Endothelial cell (in vitro differentiated cells): ENCODE measurements at places on chromosomes 12 and 14. TPM values are rescaled to one million over a fixed set of nuclear protein-coding genes. Genes with fewer than 3 reads are reported as not detected.

DNA sequence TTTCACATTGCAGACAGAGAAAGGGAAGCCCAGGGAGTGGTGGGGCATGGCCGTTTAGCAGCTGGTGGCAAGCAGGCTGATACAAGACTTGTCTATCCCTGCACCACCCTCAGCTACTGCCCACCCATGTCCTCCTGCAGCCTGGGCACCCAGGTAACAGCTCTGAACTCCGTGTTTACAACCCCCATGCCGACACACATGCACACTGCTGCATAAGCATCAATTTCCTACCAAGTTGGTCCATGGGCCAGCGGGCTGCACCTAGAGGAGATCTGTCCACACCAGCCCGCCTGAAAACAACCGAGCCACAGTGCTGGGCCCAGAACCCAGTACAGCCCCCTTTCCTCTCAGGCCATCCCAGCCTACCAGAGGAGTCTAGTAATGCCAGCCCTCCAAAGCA lies 75.9 kb upstream of the C14orf180 start:
- no peak for DNase-seq

DNA sequence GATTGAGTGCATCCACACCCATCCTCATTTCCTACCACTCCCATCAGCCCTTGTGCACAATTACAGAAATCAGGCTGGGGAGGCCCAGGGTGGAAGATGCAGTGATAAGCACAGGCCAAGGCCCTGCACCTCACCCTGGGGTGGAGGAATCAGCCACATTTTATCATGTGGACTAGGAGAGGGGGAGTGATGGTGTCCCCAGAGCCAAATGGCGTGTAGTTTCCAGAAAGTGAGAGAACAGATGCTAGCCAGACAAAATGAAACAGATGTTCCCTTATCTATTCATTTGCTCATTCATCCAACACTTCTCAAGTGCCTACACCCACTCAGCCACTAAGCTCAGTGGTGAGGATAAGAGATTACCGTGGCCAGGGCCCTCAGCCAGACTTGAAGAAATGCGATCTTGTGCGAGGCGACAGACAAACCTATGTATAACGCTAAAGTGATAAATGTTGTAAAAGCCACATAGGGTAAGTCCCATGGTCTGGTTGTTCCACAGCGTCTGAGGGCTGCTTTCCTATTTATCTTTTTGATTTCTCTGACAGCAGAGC lies 93.6 kb downstream of the STAB2 start:
- DNase-seq = no peak

DNA sequence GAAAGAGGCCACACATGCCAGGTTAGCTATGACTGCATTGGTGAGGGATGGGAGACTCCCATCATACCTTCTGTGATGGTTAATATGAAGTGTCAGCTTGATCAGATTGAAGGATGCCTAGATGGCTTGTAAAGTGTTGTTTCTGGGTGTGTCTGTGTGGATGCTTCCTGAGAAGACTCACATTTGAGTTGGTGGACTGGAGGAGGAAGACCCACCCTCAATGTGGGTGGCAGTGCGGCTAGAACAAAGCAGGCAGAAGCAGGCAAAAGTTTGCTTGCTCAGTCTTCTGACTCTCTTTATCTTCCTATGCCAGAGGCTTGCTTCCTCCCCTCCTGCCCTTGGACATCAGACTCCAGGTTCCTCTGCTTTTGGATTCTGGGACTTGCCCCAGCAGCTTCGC lies 88.2 kb downstream of the SSPN start:
- DNase-seq = no peak

GRCh38 chr14:65637780-65638179 lies 225.2 kb downstream of the FUT8 start:
- DNase-seq = no peak

- no peak for DNase-seq
Observed at GRCh38 chr12:15928346-15928745, 17.2 kb downstream of the DERA start.

- no peak for DNase-seq
Observed at GRCh38 chr12:96448300-96448699, 41.1 kb upstream of the CFAP54 start.

DNA sequence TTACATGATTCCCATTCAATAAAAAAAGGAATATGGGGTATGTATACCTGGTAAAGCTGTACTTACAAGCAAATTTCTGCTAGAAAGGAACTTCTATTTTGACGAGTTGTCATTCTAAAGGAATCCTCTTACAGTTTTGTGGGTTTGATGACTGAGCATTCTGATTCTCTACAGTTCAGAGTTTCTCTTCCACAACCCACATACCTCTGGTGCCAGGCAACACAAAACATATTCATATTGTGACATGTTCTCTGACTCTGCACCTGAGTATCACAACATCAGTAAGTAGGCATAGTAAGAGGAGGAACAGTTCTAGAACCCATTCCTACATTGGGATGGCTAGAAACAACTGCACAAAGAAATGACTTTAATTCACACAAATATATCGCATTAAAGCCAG lies 636.6 kb downstream of the MED13L start:
- DNase-seq = no peak

- no peak for DNase-seq
Observed at GRCh38 chr12:127070515-127071157, 1196.3 kb upstream of the TMEM132C start.

DNA sequence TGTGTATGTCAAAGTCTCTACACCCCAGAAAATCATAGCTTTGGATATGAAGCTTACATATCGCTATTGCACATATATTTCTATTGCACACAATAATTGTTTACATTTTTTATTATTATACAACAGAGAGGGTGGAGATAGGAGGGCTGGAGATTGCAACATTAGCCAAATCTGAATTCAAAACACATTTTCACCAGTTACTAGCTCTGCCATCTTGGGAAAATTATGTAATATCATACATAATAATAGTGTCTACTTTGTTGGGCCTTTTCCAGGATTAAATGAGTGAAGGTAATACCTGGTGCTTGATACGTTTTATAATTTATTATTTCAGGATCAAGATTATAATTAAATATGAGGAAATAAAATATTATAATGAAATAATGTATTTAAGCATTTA lies 507.4 kb upstream of the TBX3 start:
- DNase-seq = no peak

GRCh38 chr14:47442211-47442610 lies 233.2 kb downstream of the MDGA2 start:
- peak; percentile 38 for DNase-seq

The CRADD gene
- total RNA-seq = 6.5 TPM

DNA sequence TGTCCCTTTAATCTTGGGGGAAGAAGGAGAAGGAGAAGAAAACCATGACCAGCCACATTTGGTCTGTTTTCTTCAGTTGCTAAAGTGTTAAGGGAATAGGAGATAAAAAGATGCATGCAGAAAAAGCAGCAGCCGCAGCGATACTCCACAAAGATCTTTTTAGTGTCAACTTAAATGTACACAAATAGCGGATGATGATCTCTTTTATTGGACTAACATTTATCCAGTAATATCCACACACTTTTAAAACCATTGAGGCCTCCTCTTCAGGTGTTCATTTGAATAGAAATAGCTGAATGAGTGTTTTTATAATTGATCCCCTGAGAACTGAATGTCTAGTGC lies 83.5 kb downstream of the PAPOLA start:
- no peak for DNase-seq

The DNAL1 gene
- total RNA-seq = 13.1 TPM

- DNase-seq = no peak
Observed at GRCh38 chr12:9866860-9867269, 2.3 kb downstream of the CLEC2B start.

- DNase-seq = no peak
Observed at GRCh38 chr12:6967651-6968100, 2.8 kb downstream of the PHB2 start.

The PLD4 gene
- total RNA-seq = 1.3 TPM

- DNase-seq = peak; percentile 5
Observed at GRCh38 chr14:91996948-91997371, 42.9 kb downstream of the TRIP11 start.

DNA sequence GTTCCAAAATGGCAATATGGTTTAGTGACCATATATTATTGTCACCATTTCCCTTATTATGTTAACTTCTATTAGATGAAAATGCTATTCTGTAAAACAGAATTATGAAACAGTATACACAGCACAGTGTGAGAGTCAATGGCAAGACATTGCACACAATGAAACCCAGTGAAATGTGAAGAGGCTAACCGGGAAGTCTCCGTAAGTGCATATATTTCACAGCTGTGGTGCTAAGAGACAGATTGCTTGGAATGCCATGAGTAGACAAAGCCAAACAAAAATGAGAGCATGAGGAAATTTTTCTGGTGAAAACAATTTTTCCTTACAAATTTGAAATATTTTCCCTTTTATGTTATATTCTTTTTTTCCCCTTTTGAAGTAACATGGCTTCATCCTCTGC lies 49.4 kb downstream of the DYRK2 start:
- no peak for DNase-seq

- no peak for DNase-seq
Observed at GRCh38 chr14:41749429-41749828, 142.8 kb downstream of the LRFN5 start.

DNA sequence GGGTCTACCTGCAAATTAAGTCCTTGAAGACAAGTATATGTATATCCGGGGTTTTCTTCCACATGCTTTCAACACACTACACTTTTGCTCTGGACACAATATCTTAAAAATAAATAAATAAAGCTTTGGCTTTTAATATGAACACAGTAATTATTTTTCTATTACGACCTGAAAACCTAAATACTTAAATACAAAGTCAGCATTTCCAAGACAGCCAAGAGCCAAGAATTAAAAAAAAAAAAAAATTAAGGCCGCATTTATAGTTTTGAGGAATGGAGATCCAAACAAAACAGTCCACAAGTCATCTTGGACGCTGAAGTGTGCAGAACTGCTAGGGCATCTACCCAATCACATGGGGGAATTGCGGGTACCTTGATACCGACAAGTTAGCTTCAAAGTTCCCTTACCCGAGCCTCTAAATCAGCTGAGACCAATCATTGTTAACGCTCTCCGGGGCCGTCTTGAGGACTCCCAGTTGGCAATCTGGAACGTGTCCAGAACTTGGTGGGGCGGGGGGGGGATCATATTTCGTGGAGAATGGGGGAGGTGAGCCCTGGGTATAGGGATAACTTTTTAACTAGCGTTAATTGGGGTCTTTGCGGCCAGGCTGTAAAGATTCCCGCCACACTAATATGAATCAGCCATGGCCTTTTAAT lies 731 bp upstream of the PCNX4 start:
- no peak for DNase-seq

DNA sequence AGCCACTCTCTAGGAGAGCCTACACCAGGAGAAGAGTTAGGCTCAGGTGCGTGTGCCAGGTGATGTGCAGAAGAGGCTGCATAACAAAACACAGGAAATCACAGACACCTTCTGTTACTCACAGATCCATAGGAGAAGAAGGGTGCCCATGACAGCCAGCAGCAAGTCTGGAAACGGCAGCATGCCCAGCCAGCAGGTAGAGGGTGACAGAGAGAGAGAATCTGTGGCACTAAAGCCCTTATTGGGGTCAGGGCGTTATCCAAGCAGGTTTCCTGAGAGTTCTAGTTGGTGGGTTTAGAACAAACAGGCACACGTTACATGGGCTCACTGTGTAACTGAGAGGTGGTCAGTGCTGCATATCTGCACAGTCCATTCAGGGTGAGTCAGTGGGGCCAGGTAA lies 14.9 kb upstream of the SLC8A3 start:
- DNase-seq = no peak

GRCh38 chr12:95411466-95411865 lies 62.5 kb upstream of the METAP2 start:
- DNase-seq = no peak

DNA sequence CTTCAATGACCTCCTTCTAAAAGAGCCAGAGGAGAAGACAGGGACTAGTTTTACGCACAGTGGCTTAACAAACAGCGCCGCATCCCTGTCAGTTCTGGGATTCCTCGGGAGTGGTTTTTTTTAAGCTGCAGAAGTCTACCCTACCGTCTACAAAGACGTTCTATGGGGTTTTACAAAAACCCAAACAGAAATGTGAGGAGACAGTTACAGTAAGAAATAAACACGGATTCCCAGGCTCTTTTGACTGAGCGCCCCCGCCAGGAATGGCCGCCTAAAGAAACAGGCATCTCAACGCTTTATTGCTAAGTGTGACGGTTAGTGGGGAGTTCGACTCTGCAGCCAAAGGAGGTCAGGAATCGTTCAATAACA lies 484 bp downstream of the ALKBH1 start:
- peak; percentile 4 for DNase-seq

DNA sequence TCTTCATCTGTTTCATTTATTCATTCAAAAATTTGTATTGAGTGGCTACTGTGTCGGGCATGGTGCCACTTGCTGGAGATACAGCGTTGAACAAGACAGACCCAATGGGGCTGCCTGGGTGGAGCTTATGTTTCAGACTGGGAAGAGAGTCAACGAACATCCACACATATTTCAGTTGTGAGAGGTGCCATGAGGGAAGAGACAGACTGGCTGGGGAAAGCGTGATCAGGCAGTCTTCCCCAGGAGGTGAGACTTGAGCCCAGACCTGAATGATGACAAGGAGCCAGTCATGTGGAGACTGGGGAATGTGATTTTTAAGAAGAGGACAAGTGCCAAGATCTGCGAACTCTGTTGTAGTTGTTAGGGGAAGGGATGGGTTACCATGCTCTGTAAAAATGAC lies 12.2 kb downstream of the BICD1 start:
- no peak for DNase-seq

- DNase-seq = no peak
Observed at GRCh38 chr14:73242357-73242901, 5.1 kb downstream of the PAPLN start.

DNA sequence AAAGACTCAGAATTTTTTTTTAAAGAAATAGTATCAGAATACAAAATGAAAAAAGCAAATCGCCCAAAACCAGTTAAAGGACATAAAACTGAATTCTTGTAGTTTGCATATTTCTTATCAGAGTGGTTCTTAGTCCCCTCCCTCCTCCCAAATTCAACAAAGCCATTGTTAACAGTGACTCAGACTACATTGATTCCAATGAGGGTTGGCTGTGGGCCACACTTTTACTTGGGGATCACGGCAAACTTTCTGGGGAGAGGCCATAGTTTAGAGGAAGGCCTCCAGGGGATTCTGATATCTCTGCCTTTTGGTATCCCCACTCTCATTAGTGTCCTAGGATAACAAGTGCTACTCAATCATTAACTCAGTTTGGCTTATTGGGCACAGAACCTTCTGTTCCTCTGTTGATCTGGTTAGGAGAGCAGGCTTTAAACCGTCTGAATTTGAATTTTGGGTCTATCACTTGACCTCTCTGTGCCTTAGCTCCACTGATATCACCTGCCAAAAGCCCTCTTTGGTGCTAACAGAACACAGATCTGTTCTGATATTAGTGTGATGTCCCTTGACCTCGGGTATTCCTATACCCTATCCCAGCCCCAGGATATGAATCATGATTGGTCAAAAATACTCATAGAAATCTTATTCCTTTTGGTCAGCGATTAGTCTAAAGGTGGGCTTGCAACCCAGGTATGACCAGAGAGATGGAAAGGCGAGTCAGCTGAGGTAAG lies 45.2 kb upstream of the APPL2 start:
- no peak for DNase-seq

DNA sequence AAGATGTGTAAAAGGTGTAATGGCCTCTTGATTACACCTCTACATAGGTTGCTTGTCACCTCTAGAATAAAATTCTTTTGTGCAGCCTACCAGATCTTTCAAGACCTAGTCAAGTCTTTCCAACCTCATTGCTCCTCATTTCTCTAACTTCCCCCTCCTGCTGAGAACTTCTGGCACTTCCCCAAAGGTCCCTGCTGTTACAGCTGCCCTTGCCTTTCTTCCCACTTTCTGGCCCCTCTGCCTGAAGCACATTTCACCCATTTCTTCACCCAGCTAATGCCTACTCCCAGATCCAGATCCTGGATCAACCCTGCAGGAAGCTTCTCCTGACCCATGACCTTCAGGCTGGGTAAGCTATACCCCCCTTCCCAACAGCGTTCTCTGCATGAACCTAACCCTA lies 1.5 kb downstream of the TSHR start:
- DNase-seq = no peak

GRCh38 chr12:14803830-14804160 lies 325 bp downstream of the C12orf60 start:
- DNase-seq = no peak
